Fibroblast of skin of right biceps (primary cell): ENCODE measurements at places on chromosomes 16 and 17.

DNA sequence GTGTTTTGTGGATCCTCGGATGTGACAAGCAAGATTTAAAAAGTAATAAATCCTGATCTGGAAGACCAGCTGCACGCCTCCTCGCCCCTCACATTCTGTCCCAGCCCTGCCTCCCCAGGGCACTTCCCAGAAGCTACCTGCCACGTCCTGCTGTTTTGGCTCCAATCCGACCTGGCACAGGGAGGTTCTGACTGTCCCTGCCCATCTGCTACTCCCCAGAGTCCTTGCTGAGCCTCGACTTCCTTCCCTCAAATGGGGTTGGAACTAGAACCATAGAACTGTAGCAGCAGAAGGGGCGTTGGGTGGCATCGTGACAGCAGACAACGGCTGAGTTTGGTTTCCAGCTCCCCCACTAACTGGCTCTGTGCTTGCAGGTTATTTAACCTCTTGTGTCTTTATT, 71.7 kb downstream of the RPH3AL start:
- no peak for DNase-seq

GRCh38 chr17:62652251-62653001, 25.0 kb downstream of the MRC2 start:
- DNase-seq = peak; percentile 81

- DNase-seq = peak; percentile 27
These were observed 82.8 kb downstream of the MYH13 start for GRCh38 chr17:10290041-10290440.

DNA sequence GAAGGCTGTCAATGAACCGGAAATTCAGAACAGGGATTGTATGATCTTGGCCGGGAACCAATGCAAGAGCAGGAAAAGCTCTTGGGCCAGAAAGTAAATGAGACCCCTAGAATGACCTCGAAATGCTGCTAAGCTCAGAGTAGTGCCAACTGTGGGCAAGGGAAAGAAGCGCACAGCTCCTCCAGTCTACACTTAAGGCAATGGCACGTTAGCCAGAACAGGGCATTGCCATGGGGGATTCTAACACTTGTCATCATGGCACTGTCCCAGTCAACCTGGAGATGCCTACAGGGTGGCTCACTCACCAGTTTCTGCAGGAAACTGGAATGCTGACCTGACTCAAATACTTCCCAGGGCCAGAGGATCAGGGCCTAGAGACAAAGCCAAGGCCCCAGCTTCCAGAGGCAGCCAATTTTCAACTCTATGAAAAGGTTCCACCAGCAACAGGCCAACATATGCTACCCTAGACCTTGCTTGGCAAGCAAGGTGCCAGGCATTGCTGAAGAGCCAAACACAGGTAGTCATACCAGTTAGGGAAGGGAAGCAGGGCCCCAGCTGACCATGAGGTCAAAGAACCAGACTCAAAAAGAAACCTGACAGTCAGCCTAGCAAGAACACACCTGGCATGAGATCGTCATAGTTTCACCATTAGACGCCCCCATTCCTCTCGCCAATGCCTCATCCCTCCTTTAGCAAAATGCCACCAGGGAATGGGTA, 34.9 kb downstream of the ARHGAP17 start:
- DNase-seq = no peak

DNA sequence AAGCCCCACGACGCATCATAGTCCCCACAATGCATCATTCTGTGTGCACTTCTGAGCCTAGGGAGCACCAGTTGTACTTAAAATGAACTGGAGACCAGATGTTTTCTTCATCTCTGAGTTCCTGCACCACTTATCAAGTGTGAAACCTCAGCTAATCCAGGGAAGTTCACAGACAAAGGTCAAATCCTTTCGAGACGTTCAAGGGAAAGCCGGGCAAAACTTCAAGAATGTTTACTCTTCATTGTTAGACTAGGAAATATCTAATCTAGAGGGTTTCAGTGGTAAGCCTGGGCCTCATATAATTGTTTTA, 4.6 kb upstream of the PMP22 start:
- no peak for DNase-seq

- DNase-seq = peak; percentile 55
These were observed 117.1 kb upstream of the AXIN2 start for GRCh38 chr17:65678546-65678945.

GRCh38 chr17:18181358-18181757, 2.3 kb upstream of the ALKBH5 start:
- DNase-seq = peak; percentile 33

GRCh38 chr16:4060009-4060408, 56.2 kb downstream of the ADCY9 start:
- no peak for DNase-seq

DNA sequence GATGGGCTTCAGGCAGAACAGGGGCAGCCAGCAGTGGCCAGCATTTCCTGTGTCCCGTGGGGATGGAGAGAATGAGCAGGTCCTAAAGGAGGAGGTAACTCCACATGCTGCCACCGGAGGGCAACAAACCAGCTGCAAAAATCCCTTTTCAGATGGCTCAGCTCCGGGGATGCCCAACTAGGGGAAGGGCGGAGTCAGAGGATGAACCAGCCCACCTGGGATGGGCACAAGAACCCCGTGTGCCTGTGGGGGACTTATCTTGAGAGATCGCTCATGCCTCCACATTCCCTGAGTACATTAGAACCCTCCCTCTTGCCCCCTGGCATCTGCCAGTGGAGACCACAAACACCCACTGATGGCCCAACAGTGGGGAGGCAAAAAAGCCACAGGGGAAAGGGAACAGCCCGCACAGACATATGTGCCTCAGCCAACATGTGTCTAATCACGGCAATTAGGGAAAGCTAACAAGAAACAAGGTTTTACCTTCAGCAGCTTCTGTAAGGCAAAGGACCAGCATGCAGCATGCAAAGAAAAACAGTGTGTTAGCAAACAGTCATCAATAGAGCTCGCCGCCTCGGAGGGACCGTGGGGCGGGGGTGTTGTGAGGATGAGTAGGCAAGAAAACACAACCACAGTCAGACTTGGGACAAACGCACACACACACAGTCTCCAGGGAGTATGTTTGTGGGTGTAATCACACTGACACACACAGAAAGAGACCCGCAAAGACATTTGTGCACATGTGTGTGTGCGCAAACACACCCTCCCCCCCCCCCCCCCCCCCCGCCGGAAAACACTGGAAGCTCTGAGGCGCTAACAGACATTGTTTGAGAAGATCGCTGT, 64.0 kb downstream of the MYO18A start:
- DNase-seq = peak; percentile 53

- DNase-seq = no peak
These were observed 16.4 kb downstream of the GAA start for GRCh38 chr17:80117491-80118401.

DNA sequence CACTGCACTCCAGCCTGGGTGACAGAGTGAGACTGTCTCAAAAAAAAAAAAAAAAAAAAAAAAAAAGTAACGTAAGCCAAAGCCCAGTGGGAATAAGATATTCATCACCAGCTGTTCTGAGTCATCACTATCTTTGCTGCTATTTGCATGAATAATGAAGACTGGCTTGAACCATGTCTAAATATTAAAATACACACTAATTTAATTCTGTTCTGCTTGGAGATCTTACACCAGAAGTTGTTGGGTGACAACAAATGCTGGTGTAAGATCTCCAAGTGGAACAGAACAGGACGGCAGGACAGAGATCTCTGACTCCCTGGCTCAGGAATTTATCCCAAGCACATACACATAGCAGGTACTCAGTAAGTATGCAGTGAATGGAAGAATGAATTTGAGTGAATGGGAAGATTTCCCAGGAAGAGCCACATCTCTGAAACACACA, 19.6 kb downstream of the DNAH17 start:
- peak; percentile 83 for DNase-seq

GRCh38 chr16:20976576-20976975, 76.0 kb downstream of the LYRM1 start:
- DNase-seq = no peak

- no peak for DNase-seq
These were observed 20.1 kb downstream of the GLYR1 start for GRCh38 chr16:4826980-4827379.

GRCh38 chr17:58092797-58093385, 9.7 kb downstream of the DYNLL2 start:
- DNase-seq = no peak

GRCh38 chr17:17054636-17055035, 12.4 kb downstream of the MPRIP start:
- no peak for DNase-seq

GRCh38 chr17:81866440-81867169, 4.5 kb downstream of the ARHGDIA start:
- DNase-seq = no peak

- DNase-seq = peak; percentile 56
These were observed 65.0 kb downstream of the NCOR1 start for GRCh38 chr17:16150251-16150856.

DNA sequence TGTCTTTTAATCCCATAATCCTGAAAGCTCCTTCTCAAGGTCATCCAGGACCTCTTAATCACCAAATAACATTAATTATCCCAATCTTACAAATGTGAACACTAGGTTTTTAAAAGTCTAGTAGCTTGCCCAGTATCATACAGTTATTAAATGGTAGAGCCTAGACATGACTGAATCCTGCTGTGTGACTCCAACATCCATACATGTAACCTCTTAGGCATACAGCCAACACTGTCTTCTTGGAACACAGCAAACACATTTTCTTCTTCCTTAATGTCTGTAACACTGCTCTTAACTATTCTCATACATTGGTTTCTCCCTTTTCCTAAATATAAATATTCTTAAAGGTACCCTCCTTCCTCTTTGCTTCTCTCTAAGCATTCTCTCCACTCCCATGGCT, 13.7 kb downstream of the BRIP1 start:
- DNase-seq = peak; percentile 6

DNA sequence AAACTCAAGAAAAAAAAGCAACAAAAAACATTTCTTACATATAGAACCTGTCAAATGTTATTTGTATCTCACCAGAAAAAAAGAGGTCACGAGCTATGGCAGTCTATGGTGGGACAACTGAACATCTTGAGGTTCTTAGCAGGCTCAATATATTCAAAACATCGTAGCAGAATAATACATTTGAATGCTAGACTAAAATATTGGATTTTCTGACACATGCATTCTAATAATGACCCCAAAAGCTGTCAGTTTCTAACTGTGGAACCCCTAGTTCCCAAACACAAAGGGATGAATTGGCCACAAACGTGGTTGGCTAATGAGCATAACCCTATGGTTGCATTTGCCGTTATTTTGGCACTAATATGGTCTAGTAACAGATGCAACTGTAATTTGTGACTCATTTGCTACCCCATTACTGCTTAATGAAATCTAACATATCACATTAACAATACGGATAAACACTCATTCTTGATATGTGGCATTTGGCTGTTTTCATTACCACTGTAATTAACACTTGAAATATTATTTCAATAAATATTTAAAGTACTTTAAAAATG, 81.2 kb downstream of the TOX3 start:
- DNase-seq = no peak

DNA sequence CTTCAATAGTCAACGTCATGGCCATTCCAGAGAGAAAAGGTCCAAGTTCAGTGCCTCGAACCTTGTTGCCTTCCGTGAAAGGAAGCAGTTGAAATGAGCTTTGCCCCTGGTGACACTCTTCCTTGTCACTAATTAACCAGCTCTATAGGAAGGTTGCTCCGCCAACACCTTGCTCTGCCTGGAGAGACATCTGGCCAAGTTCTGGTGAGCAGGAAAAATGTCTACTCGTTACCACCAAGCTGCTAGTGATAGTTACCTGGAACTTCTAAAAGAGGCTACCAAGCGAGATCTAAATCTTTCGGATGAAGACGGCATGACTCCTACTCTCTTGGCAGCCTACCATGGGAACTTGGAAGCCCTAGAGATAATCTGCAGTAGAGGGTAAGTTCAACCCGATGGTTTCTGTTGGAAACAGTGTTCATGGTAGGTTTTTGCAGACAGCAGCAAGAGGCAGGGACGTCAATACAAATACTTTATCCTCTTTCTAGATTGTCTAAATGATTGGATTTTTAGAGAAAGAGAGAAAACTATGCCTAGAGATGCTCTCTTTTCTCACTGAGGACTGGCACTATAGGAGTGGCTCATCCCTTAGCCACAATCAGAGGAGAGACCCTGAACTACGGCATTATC, at the start of gene ANKS4B:
Gene ANKS4B, plus strand, starts transcription at position 179 of the 630 bp plus-strand sequence. Its CDS starts 39 bp downstream, at position 218.
- DNase-seq = no peak

GRCh38 chr17:72984926-72985325, 107.6 kb downstream of the SLC39A11 start:
- peak; percentile 23 for DNase-seq

DNA sequence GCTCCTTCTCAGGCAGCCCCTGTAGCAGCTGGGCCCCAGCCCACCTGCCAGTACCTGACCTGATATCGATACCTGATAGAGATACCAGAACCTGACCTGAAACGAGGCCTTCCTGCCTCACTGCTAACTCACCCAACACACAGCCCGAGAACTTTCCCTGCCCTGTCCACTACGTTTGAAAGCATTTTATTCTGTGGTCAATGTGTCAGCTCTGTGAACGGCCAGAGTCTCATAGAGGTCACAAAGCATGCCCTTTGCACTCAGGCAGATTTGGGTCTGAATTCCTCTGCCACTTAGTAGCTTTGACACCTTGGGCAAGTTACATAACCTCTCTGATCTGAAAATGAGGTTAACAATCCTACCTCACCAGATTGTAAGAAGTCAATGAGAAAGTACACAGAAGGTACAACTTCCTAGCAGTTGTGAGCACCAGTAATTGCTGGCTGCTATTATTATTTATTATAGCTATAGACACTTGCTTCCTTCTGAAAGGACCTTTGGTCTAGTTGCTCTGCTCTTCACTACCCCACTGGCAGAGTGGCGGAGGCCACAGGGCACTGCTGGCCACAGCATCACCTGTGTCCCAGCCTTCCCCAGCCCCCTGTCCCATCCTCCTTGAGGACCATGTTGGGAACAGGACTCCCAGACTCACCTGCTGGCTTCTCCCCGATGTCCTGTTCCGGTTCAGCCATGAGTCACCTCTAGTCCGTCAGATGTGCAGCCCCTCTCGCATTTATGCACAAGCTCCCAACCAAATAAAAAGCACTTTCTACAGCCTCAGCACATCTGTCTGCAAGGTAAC, 895 bp downstream of the ANKRD40CL start:
- no peak for DNase-seq

- no peak for DNase-seq
These were observed 15.4 kb upstream of the CLEC18A start for GRCh38 chr16:69935740-69936139.

GRCh38 chr16:11207646-11208045, 48.4 kb downstream of the SOCS1 start:
- DNase-seq = no peak

- DNase-seq = no peak
These were observed 19.3 kb upstream of the NSMCE1 start for GRCh38 chr16:27287887-27288286.

- peak; percentile 31 for DNase-seq
These were observed 990 bp upstream of the ROGDI start for GRCh38 chr16:4803401-4803844.

- no peak for DNase-seq
These were observed 367.2 kb downstream of the CDH13 start for GRCh38 chr16:82993926-82994325.

GRCh38 chr17:73625991-73626673, 18.1 kb downstream of the SDK2 start:
- no peak for DNase-seq
